ENCODE measurements at places on chromosomes 1 and 21.

DNA sequence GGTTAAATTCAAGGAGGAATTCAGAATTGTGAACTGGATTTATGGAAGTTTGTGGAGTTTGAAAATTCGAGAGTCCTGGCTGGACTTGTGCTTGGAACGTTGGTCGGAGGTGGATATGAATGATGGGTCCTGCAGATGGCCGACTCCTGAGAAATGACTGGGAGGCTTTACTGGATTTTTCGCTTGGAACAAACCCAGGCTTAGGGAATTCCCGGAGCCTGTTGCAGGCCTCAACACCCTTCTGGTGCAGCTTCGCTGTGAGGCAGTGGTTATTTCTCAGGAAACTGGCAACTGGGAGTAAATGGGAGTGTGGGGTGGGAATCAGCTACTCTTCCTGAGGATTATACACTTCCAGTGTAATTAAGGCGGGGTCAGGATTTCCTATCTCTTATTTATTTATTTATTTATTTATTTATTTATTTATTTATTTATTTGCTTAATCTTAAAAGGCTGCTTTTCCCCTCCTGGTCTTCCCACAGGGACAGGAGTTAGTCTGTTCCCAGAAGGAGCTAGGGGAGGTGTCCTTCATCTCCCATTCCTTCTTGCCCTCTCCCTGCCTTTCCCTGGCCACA lies 21.1 kb downstream of the MAPKAPK2 start:
- no peak for DNase-seq

GRCh38 chr1:119083980-119084379 lies 56.5 kb downstream of the WARS2 start:
- DNase-seq: no peak

DNA sequence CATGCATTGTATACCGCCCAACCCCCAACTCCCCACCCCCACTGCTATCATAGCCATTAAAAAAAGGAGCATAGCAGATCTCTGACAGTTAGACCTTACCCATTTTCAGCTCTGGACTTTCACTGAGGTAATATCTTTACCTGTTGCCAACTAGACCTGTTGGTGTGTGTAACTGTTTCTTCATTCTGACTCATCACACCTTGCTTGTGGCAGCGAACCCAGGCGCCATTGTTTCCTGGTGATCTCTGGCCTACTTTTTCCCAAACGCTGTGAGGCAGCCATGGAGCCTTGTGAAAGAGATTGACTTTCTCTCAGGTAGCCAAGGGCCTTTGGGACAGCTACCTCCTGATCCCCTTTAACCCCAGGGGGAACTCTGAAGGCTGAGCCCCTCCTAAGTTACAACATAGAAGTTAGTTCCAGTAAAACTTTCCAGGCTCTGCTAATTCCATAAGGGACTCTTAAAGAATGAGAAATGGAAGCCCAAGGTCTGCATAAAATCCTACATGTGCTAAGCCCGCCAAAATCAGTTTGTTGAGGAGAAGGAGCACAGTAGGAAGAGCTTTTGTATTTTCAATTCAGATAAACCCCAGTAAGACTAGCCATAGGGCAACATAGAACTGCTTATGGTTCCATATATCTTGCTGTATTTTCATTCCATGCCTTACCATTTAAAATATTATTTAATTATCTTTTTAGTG lies 196.1 kb upstream of the CAMK1G start:
- DNase-seq: no peak

- DNase-seq: no peak
Observed at GRCh38 chr1:234144901-234145300, 228.4 kb upstream of the COA6 start.

GRCh38 chr1:109509176-109510134 lies at the start of gene AMIGO1:
AMIGO1 (minus strand) TSS chr1:109509727; CDS start chr1:109508912, 815 bp downstream.
- peak; percentile 44 for DNase-seq

GRCh38 chr1:219119839-219120238 lies 53.8 kb upstream of the LYPLAL1 start:
- no peak for DNase-seq

DNA sequence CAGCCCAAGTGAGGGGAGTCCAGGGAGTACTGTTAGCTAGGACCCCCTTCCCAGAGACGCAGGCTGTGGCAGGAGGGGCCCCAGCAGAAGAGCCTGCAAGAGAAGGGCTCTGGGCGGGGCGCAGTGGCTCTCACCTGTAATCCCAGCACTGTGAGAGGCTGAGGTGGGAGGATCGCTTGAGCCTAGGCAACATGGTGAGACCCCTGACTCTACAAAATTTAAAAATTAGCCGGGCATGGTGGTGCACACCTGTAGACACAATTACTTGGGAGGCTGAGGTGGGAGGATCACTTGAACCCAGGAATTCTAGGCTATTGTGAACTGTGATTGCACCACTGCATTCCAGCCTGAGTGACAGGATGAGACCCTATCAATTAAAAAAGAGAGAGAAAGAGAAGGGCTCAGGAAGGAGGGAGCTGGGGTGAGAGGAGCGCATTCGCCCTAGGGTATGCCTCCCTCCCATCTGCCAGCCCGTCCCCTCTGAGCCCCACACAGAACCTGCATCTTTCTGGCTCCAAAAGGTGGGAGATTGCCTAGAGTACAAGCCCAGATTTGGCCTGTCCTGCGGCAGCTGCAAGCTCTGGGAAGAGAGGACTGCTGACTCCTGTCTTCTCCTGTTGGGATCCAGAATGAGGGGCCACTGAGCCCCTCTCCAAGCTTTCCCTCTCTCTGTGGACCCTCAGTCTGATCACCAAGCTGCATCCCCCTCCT lies 3.6 kb downstream of the KCNQ4 start:
- DNase-seq: no peak

DNA sequence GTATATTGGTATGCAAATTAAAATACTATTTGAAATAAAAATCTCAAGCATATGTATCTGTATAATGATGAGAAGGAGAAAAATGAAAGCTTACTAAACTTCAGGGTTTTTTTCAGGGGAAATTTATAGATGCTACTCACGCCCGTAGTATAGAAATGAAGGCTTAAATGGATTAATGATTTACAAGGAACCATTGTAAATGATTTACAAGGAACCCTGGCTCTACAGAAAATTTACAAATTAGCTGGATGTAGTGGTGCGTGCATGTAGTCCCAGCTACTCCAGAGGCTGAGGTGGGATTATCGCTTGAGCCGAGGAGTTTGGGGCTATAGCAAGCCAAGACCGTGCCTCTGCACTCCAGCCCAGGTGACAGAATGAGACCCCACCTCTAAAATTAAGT lies 150.5 kb downstream of the PCBP3 start:
- no peak for DNase-seq

DNA sequence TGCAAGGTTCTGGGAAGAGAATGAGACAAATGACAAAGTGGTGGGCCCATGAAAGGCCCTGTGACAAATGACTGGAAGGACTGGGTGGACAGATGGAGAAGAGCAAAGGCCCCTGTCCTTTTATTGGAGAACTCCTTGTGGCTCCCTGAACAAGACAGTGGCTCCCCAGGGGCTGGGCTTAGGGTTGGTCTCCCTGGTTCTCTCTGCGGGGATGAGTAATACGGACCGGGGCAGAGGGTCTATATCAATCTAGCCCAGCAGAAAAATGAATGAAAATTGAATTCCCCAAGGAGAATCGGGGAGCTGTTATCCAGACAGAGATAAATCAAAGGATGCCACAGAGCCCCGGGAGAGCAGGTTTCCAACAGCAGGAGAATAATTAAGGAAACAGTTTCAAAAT lies 5.2 kb upstream of the LHX4 start:
- DNase-seq: no peak

- DNase-seq: no peak
Observed at GRCh38 chr1:115118611-115119010, 29.3 kb upstream of the TSPAN2 start.

DNA sequence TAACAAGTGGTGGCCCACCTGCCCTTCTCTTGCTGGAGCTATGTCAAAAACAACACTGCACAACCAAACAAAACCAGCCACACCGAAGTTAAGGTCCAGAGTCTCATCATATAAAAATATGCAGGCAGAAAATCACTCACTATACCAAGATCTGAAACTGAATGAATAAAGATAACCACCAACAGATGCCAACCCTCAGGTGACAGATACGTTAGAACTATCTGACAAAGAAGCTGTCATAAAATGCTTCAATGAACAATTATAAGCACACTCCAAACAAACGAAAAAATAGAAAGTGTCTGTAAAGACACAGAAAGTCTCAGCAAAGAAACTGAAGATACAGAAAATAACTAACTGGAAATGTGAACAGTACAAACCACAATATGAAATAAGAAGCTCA lies 14.0 kb downstream of the ZNF496 start:
- DNase-seq: no peak

- DNase-seq: no peak
Observed at GRCh38 chr1:202815120-202815519, 4.4 kb downstream of the PCAT6 start.

GRCh38 chr1:28112388-28113241 lies 24.2 kb upstream of the EYA3 start:
- no peak for DNase-seq

DNA sequence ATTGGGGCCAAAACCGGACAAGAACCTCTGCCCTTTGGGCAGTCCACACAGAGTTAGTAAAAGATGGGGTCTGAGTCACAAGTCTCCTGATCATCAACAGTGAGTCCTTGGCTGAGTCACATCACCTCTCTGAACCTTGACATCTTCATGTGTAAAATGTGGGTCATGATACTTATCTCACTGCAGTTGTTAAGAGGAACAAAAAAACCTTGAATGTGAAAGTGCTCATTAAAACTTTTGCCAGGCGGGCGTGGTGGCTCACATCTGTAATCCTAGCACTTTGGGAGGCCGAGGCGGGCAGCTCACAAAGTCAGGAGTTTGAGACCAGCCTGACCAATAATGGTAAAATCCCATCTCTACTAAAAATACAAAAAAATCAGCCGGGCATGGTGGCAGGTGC lies 15.7 kb downstream of the S100A16 start:
- DNase-seq: peak; percentile 10

DNA sequence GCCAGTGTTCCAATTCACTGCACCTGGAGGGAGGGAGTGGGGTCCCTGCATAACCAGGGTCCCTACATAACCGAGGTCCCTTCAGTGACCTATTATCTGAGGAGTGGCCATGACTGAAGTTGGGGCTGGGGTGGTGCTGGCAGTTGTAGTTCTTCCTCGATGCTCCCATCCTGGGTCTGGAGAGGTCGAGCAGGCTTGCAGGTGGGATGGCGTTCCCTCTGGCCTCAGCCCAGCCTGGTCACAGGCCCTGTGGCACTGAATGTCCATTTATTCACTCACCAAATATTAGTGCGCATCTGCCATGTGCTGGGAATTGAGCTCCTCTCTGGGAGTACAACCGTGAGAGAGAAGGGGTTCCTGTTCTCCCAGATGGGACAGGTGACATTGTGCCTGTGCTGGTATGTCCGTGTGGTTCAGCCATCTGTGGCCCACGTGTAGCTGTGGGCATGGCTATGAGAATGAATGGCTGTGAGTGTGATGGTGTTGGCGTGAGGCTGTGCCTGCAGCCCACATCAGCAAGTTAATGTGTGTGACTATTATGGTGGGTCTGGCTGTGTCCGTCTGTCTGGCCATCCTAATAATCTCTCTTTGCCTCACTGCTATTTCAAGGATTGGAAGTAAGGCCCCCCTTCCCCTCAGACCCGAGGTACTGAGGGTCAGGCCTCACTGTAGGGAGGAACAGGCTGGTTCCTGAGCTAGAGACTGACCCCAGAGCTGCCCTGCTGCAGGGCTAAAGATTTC lies 3.9 kb upstream of the SLC6A9 start:
- DNase-seq: no peak

GRCh38 chr1:4315202-4315601 lies 339.2 kb upstream of the AJAP1 start:
- no peak for DNase-seq

DNA sequence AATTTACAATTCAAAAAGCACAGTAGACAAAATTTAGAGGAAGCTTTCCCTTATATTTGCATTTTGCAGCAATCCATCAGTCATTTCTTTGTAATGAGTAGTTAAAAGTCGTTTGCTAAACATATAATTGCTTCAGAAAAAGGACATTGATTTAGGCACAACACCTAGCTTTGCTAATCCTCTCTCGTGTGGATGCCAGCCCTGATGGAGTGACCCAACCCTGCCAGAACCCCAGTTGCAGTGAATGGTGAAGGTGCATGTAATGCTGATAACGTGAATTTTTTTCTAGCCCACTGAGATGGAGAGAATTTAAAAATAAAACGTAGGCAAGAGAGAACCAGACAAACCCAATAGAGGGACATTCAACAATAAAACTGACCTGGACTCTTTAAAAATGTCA lies 263.4 kb downstream of the GRIK1 start:
- no peak for DNase-seq

DNA sequence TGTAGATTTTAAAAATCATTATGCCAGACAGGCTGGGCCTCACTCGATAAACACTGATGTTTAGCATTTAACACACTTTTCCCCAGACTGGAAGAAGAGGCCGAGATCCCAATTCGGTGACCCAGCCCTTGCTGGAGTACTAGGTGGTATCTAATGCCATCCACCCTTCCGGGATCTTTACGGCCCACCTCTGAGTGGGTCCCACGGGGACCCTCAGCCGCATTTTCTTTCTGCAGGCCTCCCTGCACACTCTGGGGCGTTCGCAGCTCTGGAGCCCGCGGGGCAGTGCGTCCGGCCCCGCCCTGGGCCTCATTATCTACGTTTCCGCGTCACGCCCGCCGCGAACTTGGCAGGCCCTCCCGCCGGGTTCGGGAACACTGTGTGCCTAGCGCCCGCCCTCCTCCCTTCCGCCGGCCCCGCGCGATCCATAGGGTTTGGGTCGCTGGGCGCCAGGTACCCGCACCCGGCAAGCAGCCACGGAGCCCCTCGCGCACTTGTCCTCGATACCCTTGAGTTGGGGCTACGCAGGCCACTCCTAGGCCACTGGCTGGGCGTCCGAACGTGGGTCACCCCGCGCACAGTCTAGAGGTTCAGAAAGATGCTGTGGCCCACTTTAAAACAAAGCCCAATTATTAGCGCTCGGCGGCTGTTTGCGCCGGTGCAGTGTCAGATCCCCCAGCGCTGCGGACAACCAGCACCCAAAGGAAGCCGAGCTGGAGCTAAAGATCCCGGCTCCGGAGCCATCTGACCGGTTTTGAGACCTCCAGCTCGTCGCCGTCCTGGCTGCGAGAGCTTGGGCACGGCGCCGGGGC lies 950 bp upstream of the EVA1C start:
- peak; percentile 68 for DNase-seq

GRCh38 chr1:159900755-159901360 lies 893 bp upstream of the CFAP45 start:
- no peak for DNase-seq

DNA sequence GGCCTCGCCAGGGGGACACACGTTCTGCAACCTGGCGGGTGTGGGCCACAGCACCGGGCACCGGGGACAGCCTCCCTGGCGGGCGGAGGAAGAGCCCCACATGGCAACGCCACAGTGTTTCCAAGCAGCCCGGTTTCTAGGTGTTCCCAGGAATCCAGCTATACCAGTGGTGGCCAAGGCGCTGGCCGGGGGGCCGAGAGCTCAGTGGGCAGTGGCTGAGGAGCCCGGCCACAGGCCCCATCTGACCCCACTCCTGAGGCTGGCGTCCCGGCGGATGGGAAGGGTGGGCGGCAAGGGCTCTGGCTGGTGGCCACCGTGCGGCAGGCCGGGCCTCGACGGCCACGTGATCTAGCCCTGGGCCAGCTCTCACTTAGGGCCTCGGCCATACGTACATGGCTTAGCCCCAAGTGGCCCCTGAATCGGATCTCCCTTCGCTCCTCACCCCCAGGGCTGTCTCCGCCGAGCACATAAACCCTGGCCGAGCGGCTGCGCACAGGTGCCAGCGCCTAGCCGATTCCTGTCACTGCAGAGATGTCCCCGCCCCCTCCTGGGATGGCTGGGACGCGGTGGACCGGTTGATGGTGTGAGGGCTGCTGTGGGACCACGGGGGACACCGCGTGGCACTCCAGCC lies 68.7 kb downstream of the MORN1 start:
- DNase-seq: no peak

- DNase-seq: no peak
Observed at GRCh38 chr1:10471411-10472219, 714 bp downstream of the DFFA start.
